Aortic smooth muscle cell (primary cell): ENCODE measurements at places on chromosomes 1 and 21. TPM values are rescaled to one million over a fixed set of nuclear protein-coding genes. Genes with fewer than 3 reads are reported as not detected.

SPRR5 gene
- total RNA-seq: not detected in 2 replicates

SLC5A9 gene
- not detected in 2 replicates for total RNA-seq

FMO2 gene
- total RNA-seq: 0.13 and 0.62 TPM in 2 replicates

RGS13 gene
- not detected in 2 replicates for total RNA-seq

AGMAT gene
- total RNA-seq: 0.68 and 1.1 TPM in 2 replicates

SPRR2A gene
- total RNA-seq: not detected in 2 replicates

PEA15 gene
- 112 and 136 TPM in 2 replicates for total RNA-seq

ADCY10 gene
- total RNA-seq: under 0.01 and 0.26 TPM in 2 replicates

KCNJ9 gene
- under 0.01 and 0.06 TPM in 2 replicates for total RNA-seq

PADI2 gene
- total RNA-seq: under 0.01 TPM in 1 of 2 replicates, not detected in the other

KRTAP12-2 gene
- total RNA-seq: not detected in 2 replicates

CD1B gene
- total RNA-seq: not detected in 2 replicates

AADACL4 gene
- total RNA-seq: not detected in 2 replicates

EXO1 gene
- 6.3 and 13.7 TPM in 2 replicates for total RNA-seq

AMY1A gene
- total RNA-seq: not detected in 2 replicates

TTLL10 gene
- total RNA-seq: not detected in 2 replicates

RNF223 gene
- total RNA-seq: not detected in 2 replicates

FBLIM1 gene
- 70.9 and 129 TPM in 2 replicates for total RNA-seq

EXTL1 gene
- total RNA-seq: 0.06 and 0.13 TPM in 2 replicates

ANGPTL3 gene
- not detected in 2 replicates for total RNA-seq

DDR2 gene
- 178 and 197 TPM in 2 replicates for total RNA-seq

CDK18 gene
- 0.26 and 0.31 TPM in 2 replicates for total RNA-seq

SLC2A5 gene
- total RNA-seq: 0.53 and 0.62 TPM in 2 replicates

GBP1 gene
- total RNA-seq: 11.6 and 12.4 TPM in 2 replicates

ZNF672 gene
- 16.6 and 19.6 TPM in 2 replicates for total RNA-seq

CCDC181 gene
- 0.92 and 1.1 TPM in 2 replicates for total RNA-seq

CNKSR1 gene
- 0.26 TPM in 1 of 2 replicates, not detected in the other for total RNA-seq

LRRC39 gene
- total RNA-seq: 0.40 and 0.56 TPM in 2 replicates

KRTAP13-2 gene
- total RNA-seq: not detected in 2 replicates

SCAMP3 gene
- total RNA-seq: 47.4 and 58.7 TPM in 2 replicates

S100A7A gene
- not detected in 2 replicates for total RNA-seq

TNFAIP8L2 gene
- total RNA-seq: not detected in 2 replicates

RRP15 gene
- total RNA-seq: 5.4 TPM in 2 replicates

PRELP gene
- 1.1 and 2.7 TPM in 2 replicates for total RNA-seq

DEPDC1 gene
- total RNA-seq: 11.3 and 20.5 TPM in 2 replicates

TRAPPC10 gene
- total RNA-seq: 22.2 and 22.3 TPM in 2 replicates

LCE2A gene
- not detected in 2 replicates for total RNA-seq
